ENCODE measurements at places on chromosomes 3 and 15. TPM values are rescaled to one million over a fixed set of nuclear protein-coding genes. Genes with fewer than 3 reads are reported as not detected.

Gene IL5RA
- polyA plus RNA-seq, result not detected

Gene PLXND1
- polyA plus RNA-seq, result not detected

Gene KCNAB1
- polyA plus RNA-seq, result 0.09 TPM

Gene IL20RB
- not detected for polyA plus RNA-seq

Gene DAZL
- polyA plus RNA-seq, result not detected

Gene QTRT2
- 15.6 TPM for polyA plus RNA-seq

Gene PCBP4
- 10.8 TPM for polyA plus RNA-seq

Gene DOCK3
- polyA plus RNA-seq, result 0.19 TPM

Gene NEK10
- not detected for polyA plus RNA-seq

Gene ISL2
- not detected for polyA plus RNA-seq

Gene CCR9
- polyA plus RNA-seq, result 0.45 TPM

Gene FOXB1
- 0.91 TPM for polyA plus RNA-seq

Gene GOLGA8B
- polyA plus RNA-seq, result 2.5 TPM

Gene PRSS50
- not detected for polyA plus RNA-seq

Gene CEP19
- polyA plus RNA-seq, result 10.7 TPM

Gene GMPS
- polyA plus RNA-seq, result 57.9 TPM

Gene ACTRT3
- polyA plus RNA-seq, result 0.32 TPM

Gene C3orf49
- not detected for polyA plus RNA-seq

Gene DNASE1L3
- not detected for polyA plus RNA-seq

Gene TMOD2
- 1.9 TPM for polyA plus RNA-seq

Gene SLC38A3
- not detected for polyA plus RNA-seq

Gene SCN5A
- polyA plus RNA-seq, result not detected

Gene GOLGA8S
- polyA plus RNA-seq, result not detected

Gene KIF23
- not detected for polyA plus RNA-seq

Gene DPPA2
- not detected for polyA plus RNA-seq

Gene GHSR
- not detected for polyA plus RNA-seq

Gene FBXO45
- 1.2 TPM for polyA plus RNA-seq

Gene WNT5A
- not detected for polyA plus RNA-seq

Gene PTPN23
- polyA plus RNA-seq, result 4.0 TPM

Gene MINAR1
- polyA plus RNA-seq, result 0.04 TPM

Gene MITF
- polyA plus RNA-seq, result not detected
